Activated CD4-positive, alpha-beta T cell treated with anti-CD3 and anti-CD28 coated beads, Interleukin-2, amount 10 ng/mL, durations not matched to agents 24 days and 14 days (primary cell): ENCODE measurements at places on chromosomes 4 and X.

DNA sequence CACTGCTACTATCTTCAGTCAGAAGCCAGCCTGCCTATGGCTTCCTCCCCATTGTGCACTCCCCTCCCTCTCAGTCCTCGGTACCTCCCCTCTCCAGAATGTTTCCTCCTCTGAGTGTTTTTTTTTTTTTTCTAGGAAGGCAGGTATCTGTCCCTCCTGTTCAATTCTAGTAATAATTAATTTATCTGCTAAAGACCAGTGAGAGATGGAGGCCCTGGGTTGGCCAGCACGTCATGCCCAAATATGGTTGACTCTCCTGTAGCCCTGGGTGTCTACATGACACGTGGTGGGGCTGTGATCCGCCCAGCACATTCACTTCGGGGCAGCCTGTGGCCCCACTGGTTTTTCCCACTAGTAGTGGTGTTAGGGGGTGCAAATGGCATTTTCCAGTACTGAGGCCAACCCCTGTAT, 1.8 kb downstream of the FLNA start:
- DNase-seq: peak; percentile 80

- no peak for DNase-seq
Measured at GRCh38 chr4:128481752-128482480, 194.3 kb upstream of the PGRMC2 start.

GRCh38 chrX:65689377-65689776, 21.9 kb downstream of the MSN start:
- no peak for DNase-seq

- no peak for DNase-seq
Measured at GRCh38 chrX:94830717-94831116, 1156.7 kb downstream of the FAM133A start.

- no peak for DNase-seq
Measured at GRCh38 chrX:41553688-41554087, 106.5 kb downstream of the NYX start.

DNA sequence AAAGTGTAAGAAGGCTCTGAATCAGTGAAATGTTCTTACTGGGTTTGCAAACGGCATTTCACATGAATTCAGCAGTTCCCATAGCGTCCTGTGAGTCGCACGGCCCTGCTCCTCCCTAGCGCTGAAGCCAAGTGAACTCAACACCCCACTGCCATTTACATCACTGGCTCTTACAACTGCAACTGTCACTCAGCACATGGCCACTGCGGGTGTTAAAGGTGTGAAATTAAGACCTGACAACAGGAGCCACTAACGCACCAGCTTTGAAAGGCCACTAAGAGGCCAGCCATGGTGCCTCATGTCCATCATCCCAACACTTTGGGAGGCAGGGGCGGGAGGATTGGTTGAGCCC, 31.7 kb downstream of the RNF212 start:
- no peak for DNase-seq

DNA sequence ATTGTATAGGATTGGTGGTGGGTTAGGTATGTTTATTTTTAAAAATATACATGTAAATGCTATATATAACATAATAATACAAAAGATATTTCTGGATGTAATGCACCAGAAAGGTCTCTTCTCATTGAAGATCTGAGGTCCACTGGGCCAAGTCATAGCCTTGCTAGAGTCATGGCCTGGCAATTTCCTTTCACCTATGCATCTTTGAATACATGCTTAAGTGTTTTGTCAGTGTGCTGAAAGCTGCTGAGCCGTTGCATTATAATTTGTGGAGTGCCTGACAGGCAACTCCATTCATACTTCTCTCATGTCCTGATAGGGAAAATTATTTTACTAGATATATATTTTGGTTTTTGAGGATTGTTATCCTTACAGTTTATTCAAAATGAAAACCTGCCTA, 410.2 kb upstream of the CT83 start:
- DNase-seq: no peak

GRCh38 chr4:137768881-137769280, 236.6 kb upstream of the PCDH18 start:
- no peak for DNase-seq

DNA sequence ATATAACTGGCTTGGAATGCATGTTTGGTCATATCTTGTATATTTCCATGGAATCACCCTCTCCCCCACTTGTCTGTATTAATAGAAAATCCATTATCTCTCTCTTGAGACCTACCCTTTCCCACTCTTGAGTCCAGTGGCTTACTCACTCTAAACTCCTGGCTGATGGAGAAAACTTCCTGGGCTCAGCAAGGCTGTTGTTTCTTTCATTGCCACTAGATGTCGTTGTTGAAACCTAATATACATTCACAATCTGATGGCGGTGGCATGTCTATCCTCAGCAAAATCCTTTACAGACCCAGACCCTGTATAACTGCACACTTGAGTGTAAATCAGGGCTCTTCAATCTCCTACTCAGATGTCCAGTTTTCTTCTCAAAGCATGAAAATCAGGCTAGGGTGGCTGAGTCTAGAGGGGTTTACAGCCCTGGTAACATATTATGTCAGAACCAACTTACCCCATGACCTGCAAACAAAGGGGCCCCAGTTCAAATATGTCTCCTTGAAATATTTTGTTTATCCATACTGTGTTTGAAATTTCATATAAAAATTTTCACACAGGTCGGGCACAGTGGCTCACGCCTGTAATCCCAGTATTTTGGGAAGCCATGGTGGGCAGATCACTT, 70.0 kb upstream of the FAM241A start:
- DNase-seq: peak; percentile 80

- DNase-seq: no peak
Measured at GRCh38 chr4:147626903-147627302, 9.7 kb downstream of the TMEM184C start.

GRCh38 chrX:6748595-6748994, 213.7 kb upstream of the VCX3A start:
- no peak for DNase-seq

- no peak for DNase-seq
Measured at GRCh38 chr4:43867908-43868307, 580.7 kb downstream of the KCTD8 start.
